ENCODE measurements at places on chromosomes 11 and 22.

DNA sequence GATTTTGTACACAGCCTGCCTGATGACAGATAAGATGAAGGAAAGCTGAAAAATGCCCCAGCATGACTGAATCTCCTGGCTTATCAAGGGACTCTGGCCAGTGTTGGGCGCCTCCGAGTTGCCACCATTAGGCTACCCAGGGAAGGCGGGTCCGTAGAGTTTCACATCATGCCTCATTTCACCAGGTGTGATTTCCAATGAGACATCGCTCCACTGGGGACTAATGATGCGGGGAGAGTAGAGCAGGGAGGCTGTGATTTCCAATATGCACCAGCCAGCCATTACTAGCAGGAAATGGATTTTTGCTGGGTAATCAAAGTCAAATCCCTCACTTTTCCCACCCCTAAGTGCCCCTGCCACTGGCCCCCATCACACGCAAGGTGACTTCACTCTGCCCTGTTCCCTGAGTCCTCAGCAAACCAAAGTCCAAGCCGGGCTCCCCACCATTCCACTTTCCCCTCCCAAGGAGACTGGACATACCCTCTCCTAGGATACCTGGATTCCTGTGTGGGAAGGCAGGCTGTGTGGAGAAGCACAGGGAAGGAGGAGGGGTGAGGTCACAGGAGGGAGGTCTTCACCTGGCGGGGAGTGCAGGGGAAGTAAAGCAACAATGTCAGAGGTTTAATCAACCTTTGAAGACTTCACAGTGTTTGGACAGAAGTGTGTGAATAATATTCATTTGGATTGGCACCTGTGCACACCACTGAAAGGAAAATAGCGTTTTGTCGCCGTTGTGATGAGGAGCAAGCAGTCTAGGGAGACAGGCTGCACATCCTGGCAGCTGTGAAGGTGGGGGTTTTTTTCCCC lies 613.3 kb upstream of the CADM1 start:
- no peak for DNase-seq

DNA sequence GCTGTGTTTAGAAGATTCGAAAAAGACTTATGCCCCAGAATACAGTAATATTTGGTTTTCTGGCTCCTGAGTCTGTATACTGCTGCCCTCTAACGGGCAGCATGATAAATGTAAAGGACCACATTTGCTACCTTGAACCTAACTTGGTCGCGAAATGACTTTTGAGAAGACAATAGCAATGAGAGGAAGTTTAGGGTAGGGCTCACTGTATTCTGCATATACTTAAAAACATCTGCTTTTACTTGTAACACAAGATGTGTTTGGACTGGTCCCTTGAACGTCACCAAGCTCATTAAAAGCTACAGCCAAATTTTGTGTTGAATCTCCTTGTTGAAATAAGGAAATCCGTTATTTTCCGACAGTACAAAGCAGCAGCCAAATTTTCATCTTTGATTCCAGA lies 309.1 kb downstream of the SWAP70 start:
- DNase-seq: peak; percentile 77

DNA sequence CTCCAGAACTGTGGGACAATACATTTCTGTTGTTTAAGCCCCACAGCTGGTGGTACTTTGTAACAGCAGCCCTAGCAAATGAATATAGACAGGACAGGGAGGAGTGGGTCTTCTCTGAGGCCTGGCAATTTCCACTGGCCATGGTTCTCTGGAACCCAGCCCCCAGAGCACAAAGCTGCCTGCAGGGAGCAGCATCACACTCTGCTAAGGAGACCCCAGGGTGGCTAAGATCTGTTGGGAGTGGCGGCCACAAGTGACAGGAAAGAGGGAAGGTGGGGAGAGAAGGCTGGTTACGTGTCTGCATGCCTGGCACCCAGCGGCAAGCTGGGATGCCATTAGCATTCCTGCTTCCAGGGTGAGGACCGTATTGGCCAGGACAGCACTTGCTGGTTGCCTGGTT lies 211.9 kb downstream of the ST3GAL4 start:
- no peak for DNase-seq

GRCh38 chr22:29964776-29965175 lies 81.8 kb downstream of the MTMR3 start:
- DNase-seq: no peak

- no peak for DNase-seq
Observed at GRCh38 chr22:50041361-50042065, 16.6 kb downstream of the TTLL8 start.

- DNase-seq: no peak
Observed at GRCh38 chr22:34096770-34097169, 176.5 kb upstream of the LARGE1 start.

- DNase-seq: no peak
Observed at GRCh38 chr11:95545116-95545875, 244.3 kb downstream of the FAM76B start.

DNA sequence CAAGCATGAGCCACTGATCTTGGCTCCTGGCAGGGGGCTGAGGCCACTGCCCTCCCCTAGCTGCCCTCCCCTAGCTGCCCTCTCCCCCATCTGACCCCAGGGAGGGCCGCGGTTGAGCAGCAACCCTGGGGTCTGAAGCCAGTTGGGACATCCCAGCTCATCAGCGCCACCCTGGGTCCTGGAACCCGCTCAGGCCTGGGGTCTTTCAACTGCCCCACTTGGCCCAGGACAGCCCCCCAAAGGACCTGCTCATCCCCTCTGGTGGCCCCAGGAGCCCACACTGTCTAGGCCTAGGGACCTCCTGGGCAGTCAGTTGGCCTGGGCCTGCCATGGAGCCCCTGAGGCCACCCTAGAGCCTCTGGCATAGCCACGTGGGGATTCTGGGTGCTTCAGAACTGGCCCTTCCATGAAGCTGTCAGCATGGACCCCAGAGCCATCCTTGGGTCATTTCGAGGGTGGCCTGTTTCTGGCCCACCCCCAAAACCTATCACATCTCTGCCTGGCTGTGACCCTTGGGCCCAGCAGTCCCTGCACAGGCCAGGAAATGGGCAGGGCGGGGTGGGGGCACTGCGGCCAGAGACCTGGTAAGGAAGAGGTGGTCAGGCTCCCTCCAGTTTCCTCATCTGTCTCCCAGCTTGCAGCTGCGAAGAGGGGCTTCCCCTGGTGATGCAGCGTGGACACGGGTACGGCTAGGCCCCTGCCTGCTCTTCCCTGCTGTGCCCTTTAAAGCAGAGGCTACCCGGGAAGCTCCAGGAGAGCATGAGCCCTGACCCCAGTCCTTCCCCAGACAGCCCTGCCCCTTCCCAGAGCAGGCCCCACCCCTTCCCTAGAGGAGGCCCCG lies 37.9 kb downstream of the MUC2 start:
- DNase-seq: no peak

- no peak for DNase-seq
Observed at GRCh38 chr11:103622296-103622695, 414.1 kb upstream of the DDI1 start.

- DNase-seq: no peak
Observed at GRCh38 chr11:44766972-44767278, 40.2 kb downstream of the TSPAN18 start.

GRCh38 chr11:30503156-30503555 lies 83.0 kb downstream of the MPPED2 start:
- no peak for DNase-seq

- DNase-seq: no peak
Observed at GRCh38 chr11:123392431-123392830, 37.6 kb upstream of the GRAMD1B start.

DNA sequence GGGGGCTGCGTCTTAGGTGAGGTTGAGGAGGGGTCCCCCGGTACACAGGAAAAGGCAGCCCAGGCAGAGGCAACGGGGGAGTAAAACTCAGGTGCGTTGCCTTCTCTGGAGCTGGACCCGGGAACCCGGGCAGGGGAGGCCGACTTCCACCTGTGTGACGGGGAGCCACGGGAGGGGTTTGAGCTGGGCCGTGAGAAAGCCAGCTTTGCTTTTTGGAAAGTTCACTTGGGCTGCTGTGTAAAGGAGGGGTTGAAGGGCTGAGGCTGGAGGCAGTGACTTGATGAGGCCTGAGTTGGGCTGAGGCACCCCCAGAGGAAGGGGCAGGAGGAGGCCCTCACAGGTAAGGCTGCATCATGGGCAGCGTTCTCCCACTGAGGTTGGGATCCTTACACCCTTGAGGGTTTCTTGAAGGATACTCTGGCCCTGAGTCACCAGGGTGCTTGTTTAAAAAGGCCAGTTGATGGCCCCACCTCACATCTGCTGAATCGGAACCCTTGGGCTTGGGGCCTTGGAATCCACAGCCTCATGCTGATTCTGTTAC lies 47.2 kb downstream of the CHRDL2 start:
- DNase-seq: peak; percentile 43

DNA sequence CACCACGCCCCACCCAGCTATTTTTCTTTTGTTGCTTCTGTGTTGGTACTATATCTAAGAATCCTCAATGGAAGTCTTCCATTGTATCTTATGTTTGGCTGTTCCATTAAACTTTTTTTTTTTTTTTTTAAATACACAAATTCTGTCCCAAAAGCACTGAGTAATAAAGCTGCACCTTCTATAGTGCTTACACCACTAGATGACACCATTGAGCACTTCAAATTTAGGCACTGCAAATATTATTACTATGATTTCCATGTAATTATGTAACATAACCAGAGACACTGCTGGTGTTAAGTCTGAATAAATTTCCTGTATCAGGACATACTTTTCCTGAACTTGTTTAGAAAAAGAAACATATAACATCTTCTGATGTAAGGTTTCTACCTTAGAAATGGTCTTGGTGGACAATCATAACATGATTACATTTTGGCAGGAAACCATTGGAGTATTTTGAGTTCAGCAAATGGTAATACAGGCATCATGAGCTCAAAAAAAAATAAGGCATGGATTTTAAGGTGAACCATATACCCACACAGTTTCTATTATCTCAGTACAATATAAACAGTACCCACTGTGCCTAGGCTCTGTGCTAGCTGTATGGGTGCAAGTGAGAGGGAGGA lies 110.5 kb downstream of the ATG16L2 start:
- DNase-seq: peak; percentile 76

- no peak for DNase-seq
Observed at GRCh38 chr22:28716686-28717085, 24.9 kb downstream of the CHEK2 start.

GRCh38 chr11:113273720-113274119 lies 40.7 kb upstream of the TTC12 start:
- no peak for DNase-seq

GRCh38 chr22:37784829-37785495 lies 22.8 kb upstream of the GCAT start:
- no peak for DNase-seq

DNA sequence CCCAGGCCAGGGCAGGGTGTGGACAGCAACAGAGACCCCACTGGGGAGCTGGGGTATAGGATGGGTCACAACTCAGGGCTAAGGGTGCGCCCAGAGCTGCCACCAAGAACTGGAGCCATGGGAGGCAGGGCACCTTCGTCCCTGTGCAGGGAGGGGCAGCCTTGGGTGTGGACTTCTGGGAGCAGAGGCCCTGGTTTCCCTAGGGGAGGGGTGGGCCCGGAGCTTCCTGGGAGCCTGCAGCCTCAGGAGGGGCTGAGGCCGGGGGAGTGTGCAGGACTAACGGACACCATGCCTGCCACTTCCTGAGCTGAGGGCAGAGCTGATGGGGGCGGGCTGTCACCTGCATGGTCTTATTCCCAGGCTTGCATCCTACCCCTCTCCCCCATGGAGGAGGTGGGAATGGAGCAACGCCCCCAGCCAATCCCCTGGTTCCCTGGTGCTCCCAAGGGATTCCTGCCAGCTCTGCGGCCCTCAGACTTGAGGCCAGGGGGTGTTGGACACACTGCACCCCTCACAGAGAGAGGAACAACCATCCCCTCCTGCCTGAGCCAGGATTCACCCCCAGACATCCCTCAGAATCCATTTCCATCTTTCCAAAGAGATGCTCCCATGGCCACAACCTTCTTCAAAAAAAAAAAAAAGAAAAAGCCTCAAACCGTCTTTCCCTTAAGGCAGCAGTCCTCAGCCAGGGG lies 225.7 kb downstream of the CTTN start:
- no peak for DNase-seq

- DNase-seq: no peak
Observed at GRCh38 chr11:8218409-8218808, 45.3 kb downstream of the LMO1 start.

All from GM03348 (cell line).